Stimulated activated CD8-positive, alpha-beta memory T cell treated with anti-CD3 and anti-CD28 coated beads, Interleukin-15, amount 100 ng/mL, for 1 hour (primary cell): ENCODE measurements at places on chromosomes 7 and 10.

- no peak for DNase-seq
Observed at GRCh38 chr7:143456992-143457793, 13.9 kb downstream of the TAS2R60 start.

DNA sequence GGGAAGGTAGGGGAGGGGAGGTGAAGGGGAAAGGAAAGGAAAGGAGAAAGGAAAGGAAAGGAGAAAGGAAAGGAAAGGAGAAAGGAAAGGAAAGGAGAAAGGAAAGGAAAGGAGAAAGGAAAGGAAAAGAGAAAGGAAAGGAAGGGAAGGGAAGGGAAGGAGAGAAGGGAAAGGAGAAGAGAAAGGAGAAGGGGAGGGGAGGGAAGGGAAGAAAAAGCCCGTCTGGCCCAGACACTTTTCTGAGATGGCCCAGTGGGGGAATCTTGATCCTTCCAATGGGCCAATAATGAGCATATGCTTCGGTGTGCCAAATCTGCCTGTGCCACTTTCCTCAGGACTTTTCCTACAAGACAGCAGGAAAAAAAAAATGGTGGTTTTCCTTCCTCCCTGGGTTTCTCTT lies 64.5 kb downstream of the CH25H start:
- no peak for DNase-seq

GRCh38 chr7:50335795-50336754 lies 31.6 kb downstream of the IKZF1 start:
- DNase-seq = peak; percentile 66

- DNase-seq = no peak
Observed at GRCh38 chr7:21099432-21099831, 312.7 kb upstream of the SP8 start.

DNA sequence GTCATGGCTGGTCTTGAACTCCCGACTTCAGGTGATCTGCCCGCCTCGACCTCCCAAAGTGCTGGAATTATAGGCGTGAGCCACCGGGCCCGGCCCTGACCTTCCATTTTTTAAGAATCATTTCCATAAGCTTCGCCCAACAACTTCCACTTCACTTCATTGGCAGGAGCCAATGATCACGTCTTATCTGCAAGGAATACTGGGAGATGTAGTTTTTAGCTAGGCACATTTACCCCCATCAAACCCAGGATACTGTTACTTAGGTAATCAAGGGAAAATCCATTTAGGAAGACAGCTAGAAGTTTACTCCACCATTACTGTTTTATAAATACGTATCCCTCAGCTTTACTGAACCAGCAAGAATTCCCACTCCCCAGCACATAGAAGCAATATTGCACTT lies 3.4 kb upstream of the CDK13 start:
- DNase-seq = no peak

DNA sequence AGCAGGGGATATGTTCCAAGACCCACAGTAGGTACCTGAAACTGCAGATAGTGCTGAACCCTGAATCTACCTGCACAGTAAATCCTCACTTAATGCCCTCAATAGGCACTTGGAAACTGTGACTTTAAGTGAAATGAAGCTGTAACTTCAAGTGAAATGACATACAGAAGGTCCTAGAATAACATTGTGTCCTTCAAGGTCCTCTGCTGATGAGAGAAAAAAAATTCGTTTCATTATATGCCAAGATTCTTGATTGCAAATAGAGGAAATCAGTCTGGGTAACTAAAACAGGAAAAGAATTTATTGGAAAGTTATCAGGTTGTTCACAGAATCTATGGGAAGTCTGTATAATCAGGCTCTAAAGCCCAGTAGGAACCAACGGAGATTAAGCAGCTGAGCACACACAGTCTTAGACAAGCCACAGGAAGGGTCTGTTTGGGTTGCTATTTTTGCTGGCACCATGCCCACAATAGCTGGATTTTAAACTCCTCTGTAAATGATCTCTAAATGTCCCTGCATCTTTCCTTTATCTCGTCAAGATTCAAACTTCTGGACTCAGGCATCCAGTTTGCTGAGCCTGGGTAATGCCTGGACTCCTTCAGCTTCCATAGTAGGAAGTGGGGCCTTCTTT lies 57.5 kb downstream of the EXOC4 start:
- no peak for DNase-seq

GRCh38 chr7:70374772-70375533 lies 757.0 kb upstream of the GALNT17 start:
- no peak for DNase-seq

DNA sequence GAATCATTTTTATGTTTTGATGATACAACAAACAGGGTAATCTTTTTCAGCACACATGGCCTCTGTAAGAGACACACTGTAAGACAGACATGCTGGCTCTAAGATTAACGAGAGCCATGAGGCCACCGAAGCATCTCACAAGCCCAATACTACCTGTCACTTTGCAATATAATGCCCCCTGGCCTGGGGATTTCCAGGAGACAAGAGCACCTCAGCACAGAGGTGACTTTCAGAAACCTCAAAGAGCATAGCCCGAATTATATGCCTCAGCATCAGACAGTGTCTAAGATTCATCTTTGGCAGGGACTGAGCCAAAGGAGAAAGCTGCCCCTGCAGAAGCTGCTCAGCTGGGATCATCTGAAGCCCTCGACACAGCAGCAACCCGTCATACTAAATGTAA lies 44.2 kb upstream of the TMEM213 start:
- no peak for DNase-seq

DNA sequence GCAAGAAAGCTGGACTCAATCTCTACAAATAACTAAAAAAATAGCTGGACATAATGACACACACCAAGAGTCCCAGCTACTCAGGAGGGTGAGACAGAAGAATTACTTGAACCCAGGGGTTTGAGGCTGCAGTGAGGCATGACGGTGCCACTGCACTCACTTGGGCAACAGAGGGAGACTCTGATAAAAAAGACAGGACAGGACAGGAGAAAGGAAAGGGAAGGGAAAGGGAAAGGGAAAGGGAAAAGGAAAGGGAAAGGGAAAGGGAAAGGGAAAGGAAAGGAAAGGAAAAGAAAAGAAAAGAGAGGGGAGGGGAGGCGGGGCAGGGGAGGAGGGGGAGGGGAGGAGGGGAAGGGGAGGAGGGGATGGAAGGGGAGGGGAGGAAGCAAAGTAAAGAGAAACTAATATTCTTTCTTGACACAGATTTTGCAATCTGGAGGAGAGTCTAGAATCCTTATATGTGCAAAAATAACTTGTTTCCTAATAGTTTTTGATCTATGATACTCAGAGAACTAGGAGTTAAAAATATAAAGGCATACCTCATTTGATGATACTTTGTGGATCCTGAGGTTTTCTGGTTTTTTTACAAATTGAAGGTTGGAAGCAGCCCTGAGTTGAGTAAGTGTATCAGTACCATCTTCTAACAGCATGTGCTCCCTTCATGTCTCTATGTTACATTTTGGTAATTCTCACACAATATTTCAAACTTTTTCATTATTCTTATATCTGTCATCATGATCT lies 8.0 kb downstream of the SAR1A start:
- no peak for DNase-seq

DNA sequence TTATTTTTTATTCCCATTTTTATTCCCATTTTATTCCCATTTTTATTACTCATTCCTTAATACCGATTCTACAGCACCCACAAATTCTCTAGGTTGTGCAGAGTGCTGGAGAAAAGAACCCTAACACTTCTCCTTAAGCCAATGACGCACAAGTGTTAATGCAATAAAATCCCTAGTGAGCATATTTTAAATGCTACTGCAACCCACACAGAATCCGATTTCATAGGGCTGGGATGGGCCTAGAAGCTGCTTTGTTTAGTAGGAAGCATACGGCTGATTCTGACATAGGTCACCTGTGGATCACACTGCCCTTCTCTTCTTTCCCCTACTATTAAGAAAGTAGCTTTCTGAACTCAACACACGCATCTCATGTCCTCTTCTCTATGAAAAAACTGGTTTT lies 45.1 kb upstream of the CABCOCO1 start:
- DNase-seq = no peak

GRCh38 chr10:1323951-1324350 lies 267.8 kb downstream of the WDR37 start:
- no peak for DNase-seq

GRCh38 chr10:62386356-62387320 lies 12.5 kb downstream of the ZNF365 start:
- no peak for DNase-seq

GRCh38 chr10:33876584-33877400 lies 542.3 kb upstream of the NRP1 start:
- DNase-seq = no peak

- DNase-seq = peak; percentile 44
Observed at GRCh38 chr10:133318494-133319127, 9.9 kb downstream of the ZNF511 start.

DNA sequence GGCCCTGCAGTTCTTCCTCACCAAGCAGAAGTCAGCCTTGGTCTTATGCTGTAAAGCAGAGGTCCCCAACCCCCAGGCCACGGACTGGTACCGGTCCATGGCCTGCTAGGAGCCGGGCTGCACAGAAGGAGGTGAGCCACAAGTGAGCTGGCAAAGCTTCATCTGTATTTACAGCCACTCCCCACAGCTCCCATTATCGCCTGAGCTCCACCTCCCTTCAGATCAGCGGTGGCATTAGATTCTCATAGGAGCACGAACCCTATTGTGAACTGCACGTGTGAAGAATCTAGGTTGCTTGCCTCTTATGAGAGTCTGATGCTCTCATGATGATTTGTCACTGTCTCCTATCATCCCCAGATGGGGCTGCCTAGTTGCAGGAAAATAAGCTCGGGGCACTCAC lies 87.6 kb upstream of the NEBL start:
- DNase-seq = no peak

DNA sequence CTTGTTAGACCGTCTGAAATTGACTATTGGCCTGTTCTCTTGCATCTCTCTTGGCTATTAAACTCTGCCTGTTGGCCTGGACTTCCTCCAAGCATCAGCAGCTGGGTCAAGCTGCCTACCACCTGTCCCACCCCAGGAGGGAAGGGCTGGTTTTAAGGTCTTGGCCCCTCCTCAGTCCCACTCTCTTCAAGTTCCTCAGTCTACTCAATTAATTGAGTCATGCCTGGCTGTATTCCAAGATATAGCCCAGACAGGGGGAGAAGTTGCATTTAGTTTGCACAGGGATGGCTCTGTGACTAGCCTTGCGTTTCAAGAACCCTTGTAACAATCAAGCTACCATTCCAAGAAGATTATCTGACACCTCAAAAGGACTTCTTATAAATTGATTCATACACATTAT lies 113.8 kb upstream of the GLI3 start:
- no peak for DNase-seq

GRCh38 chr7:38327637-38328036 lies 54.2 kb upstream of the TARP start:
- DNase-seq = no peak

GRCh38 chr7:28575241-28575643 lies 162.9 kb downstream of the CREB5 start:
- DNase-seq = no peak

- DNase-seq = no peak
Observed at GRCh38 chr10:22315455-22316285, 518 bp upstream of the COMMD3 start.

GRCh38 chr10:7672341-7673134 lies 5.8 kb upstream of the ITIH5 start:
- no peak for DNase-seq

- DNase-seq = no peak
Observed at GRCh38 chr7:28729281-28729680, 228.8 kb downstream of the TRIL start.

DNA sequence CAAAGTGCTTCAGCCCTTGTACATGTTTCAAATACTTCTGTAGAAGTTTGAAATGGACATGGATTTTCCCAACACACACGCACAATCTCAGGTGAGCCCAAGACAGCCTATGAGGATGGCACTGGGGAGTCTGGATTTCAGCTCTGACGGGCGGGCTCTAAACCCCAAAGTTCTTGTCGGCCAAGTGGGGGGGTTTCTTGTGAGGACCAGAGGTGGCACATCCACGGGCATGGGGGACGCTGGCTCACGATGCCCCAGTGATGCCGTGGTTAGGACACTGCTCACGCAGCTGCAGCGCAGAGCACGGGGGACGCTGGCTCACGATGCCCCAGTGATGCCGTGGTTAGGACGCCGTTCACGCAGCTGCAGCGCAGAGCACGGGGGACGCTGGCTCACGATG lies 280.1 kb downstream of the DNAJB6 start:
- DNase-seq = no peak

GRCh38 chr10:31686599-31686998 lies 242.0 kb downstream of the ARHGAP12 start:
- no peak for DNase-seq

DNA sequence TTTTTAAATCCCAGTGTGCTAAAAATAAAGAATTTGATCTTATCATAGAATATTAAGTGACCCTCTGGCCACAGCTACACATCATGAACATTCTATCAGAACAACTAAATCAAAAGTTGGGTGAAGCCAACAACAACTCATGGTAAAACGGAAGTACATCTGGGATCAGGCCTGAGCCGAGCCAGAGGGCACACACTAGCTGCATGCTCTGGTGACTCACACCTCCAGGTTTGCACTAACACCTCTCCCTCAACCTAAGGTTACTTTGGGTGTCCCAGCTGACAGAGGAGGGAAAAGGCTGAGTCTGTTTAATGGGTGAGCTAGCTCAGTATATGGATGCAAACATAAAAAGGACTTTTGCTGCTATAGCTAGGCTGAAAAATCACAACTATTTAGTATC lies 281.6 kb downstream of the HGF start:
- no peak for DNase-seq

DNA sequence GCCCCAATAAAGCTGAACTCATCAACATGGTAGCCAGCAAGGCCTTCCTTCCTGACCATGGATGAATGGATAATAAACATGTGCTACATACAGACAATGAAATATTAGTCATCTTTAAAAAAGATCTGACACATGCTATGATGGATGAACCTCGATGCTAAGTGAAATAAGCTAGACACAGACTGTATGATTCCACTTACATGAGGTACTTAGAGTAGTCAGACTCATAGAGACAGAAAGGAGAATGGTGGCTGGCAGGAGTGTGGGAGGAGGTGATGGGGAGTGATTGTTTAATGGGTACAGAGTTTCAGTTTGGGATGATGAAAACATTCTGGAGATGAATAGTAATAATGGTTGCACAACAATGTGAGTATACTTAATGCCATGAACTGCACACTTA lies 114.1 kb upstream of the SORCS3 start:
- DNase-seq = no peak

DNA sequence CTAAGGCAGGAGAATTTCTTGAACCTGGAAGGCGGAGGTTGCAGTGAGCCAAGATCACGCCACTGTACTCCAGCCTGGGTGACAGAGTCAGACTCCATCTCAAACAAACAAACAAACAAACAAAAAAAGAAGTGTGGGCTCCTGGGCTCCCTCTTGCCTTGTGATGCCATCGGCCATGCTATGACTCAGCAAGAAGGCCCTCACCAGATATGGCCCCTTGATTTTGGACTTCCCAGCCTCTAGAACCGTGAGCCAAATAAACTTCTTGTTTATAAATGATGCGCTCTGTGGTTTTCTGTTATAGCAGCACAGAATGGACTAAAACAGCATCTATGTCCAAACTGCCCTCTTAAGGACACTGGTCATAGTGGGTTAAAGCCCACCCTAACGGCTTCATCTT lies 29.9 kb upstream of the RHEB start:
- no peak for DNase-seq

DNA sequence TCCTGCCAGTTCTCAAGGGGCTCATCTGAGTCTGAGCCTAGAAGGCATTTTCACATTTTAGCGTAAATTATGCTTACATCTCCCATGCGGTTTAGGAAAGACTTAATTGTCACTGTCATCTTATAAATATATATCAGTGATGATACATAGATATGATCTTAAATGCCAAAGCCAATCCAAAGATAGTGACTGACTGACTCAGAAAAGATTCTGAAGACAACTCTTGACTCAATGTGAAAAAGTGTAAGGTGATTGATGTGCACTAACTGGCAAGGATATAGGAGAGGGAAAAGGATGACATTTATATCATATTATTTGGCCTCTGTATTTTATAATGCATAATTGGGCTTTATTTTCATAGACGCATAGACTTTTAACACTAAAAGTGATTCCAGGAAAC lies 84.9 kb upstream of the LRRN3 start:
- no peak for DNase-seq
